ENCODE measurements at places on chromosomes 7 and 10. TPM values are rescaled to one million over a fixed set of nuclear protein-coding genes. Genes with fewer than 3 reads are reported as not detected.

DNA sequence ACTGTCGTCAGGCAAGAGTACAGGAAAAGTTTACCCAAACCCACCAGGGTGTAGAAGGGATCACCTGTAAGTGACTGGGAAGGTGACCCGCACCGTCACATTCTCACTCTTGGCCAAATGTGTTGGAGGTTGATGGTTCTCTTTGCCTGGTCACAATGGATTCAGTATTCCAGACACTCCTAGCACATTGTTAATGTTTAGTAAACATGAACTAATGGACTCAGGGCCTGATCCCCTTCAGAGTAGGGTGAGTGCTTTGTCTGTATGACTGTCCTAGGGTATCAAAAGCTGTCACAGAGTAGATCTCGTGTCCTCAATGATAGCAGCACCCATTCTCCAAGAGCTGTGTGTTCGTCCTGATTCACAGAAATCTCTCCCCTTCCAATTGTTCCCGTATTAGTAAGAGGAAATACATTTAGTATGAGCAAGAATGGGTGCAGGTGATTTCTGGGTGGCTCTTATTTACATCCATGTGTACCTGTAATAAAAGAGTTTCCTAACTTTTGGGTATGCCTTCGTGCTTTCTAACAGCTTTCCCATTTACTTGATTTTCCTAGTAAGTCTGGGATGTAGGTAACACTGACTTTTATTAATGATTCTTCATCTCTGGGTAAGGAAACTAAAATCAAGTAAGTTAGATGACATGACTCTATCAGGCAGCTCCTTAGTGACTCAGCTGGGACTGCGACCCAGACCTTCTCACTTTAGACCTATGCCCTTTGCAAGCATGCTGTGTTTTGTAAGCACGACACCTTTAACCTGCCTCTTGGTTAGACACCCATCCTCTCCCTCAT, 4.7 kb downstream of the EEPD1 start:
- DNase-seq, result no peak

DNA sequence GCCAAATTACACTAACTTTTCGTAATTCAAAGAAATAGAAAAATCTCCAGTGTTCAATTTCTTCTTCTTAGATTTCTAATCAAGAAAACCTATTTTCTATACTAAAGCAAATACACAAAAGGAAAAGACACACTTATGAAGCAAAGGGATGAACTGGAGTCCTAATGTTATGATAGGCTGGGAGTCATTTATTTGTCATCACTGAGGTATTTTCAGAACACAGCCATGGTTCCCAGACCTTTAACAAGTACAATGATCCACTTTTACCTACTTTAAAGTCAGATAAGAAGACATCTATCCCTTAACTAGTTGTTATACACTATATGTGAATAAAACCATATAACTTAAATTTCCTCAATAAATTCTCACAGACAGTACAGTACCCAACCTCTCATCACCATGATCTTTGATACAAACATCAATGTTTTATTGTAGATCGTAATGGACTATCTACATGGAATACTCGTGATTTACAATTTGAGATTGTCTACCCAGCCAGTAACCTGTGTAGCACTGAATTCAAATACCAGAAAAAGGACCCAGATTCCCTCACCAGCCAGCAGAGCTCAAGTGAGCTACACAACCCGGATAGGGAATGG, 12.5 kb downstream of the ASNS start:
- no peak for DNase-seq

DNA sequence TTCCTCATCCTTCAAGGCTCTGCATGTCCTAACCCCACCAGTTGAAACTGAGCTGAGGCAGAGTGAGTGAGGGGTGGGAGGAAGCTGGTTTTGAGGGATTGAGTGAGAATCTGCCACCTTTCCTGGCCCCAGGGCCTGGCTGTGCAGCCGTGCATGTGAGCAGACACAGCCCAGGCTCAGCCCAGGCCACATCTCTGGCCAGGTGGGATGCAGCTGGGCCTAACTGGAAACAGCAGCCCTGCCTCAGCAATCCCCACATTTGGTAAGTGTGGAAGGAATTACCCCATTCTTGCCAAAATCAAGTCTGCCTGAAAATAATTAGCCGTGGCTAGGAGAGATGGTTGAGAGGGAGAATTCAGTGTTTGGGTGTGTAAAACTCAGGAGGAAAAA, 116.6 kb downstream of the NEURL1 start:
- no peak for DNase-seq

- no peak for DNase-seq
These were observed 14.8 kb upstream of the LSM8 start for GRCh38 chr7:118169146-118169545.

GRCh38 chr7:73706126-73707044, 13.1 kb downstream of the STX1A start:
- DNase-seq, result peak; percentile 77

DNA sequence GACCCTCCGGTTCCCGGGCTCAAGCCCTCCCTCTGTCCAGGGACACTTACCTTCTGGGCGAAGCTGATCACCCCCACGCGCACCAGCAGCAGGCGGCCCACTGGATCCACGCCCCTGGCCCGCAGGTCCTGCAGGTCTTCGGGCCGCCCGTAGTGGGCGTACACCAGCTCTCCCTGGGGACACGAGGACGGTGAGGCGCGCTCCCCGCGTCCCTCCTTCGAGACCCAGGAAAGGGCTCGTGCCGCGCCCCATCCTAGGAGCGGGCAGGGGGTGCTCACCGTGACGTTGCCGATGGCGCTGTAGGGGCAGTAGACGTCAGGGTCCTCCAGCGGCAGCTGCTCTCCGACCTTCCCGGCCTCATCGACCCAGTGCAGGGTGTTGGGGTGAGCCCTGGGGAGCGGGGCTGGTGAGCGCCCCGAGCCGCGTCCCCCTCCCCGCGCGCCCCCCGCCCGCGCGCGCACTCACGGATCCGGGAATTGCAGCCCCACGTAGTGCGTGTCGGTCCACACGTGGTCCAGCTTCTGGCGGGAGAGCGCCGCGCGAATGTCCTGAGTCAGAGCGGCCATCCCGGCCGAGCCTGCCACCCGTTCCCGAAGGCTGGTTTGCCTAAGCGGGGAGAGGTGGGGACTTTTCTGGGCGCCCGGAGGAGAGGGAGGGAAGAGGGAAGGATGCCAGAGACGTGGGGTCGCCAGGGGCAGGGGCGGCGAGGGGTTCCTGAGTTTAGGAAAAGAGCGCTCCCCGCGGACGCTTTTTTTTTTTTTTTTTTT, 8.2 kb downstream of the TFR2 start:
- peak; percentile 47 for DNase-seq

DNA sequence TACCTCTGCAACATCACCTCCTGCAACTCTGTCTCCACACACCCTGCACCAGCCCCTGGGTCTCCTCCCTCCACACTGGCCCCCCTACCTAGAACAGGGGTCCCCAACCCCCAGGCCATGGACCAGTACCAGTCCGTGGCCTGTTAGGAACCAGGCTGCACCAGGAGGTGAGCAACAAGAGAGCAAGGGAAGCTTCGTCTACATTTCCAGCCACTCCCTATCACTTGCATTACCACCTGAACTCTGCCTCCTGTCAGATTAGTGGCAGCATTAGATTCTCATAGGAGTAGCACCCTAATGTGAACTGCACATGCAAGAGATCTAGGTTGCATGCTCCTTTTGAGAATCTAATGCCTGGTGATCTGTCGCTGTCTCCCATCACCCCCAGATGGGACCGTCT, 108.8 kb upstream of the WDR11 start:
- no peak for DNase-seq

DNA sequence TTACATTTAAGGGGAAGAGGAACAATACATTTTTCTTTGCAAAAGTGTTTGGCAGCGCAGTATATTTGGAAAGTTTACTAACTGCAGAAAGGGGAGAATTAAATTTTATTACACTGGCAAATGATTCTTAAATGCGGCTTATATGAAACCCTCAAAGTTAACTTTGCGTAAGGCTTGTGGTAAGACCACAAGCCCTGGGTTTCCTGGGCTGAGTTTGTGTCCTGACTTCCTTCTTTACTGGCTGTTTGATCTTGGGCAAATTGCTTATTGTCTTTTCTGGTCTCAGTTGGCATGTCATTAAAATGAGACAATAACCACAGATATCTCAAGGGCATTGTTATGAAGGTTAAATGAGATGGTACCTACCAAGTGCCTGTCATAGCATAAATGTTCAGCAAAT, 106.8 kb downstream of the GLRX3 start:
- DNase-seq, result no peak

The PDLIM1 gene
- total RNA-seq, result 55.3 TPM

The AQP1 gene
- 0.62 TPM for total RNA-seq

The LBX1 gene
- not detected for total RNA-seq

The PITX3 gene
- not detected for total RNA-seq

The H2BK1 gene
- not detected for total RNA-seq

Measured in M059J (cell line).